ENCODE measurements at places on chromosomes 5 and 9.

DNA sequence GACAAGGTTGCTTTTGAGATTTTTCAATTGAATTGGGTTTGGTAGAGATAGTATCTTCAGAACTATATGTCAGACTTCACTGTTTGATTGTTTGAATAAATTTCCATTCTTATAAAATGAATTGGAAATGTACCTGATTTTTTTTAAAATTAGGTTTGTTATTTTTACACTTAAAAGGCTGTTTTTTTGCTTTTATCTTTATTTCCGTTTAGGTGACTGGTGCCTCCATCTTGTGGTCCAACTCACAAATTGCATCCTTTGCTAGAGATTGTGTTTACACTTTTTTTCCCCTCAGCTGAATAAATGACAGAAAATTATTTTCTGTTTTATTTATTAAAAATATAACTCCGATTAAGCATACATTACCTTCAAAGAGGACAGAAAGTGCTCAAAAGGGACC, 15.6 kb downstream of the NDUFAF2 start:
- DNase-seq, result no peak

DNA sequence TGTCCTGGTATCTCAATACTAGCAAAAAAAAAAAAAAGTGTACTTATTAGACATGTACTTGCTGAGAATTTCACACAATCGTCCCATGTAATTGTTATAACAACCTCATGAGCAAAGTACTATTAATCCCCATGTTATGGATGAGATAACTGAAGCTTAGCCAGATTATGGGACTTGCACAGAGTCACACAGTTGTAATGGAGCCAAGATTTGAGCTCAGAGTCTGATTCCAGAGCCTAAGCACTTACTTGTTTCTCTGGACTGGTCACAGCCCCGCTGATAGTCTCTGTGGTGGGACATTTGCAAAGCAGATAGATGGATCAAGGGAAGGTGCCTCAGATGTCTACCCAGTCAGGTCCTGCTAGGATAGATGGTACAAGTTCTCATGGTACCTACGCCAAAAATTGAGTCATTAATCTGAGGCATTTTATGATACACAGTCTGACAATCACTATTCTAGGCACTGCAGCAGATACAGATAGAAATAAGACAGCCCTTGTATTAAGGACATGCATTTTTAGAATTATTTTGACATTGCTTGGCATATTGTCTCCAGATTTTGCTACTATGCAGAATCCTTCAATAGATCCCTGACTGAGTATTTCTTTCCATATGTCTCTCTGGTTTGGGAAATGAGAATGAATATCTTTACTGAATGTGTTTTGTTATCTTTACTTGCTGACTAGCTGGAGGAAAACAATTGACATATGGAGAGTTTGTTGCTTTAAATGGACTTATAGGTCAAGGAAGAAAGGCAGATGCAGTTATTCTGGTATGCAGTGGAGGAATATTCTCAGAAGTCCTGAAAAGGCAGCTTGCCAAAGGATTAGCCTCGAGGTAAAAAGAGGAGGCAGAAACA, 149.5 kb downstream of the ADAMTSL1 start:
- no peak for DNase-seq

DNA sequence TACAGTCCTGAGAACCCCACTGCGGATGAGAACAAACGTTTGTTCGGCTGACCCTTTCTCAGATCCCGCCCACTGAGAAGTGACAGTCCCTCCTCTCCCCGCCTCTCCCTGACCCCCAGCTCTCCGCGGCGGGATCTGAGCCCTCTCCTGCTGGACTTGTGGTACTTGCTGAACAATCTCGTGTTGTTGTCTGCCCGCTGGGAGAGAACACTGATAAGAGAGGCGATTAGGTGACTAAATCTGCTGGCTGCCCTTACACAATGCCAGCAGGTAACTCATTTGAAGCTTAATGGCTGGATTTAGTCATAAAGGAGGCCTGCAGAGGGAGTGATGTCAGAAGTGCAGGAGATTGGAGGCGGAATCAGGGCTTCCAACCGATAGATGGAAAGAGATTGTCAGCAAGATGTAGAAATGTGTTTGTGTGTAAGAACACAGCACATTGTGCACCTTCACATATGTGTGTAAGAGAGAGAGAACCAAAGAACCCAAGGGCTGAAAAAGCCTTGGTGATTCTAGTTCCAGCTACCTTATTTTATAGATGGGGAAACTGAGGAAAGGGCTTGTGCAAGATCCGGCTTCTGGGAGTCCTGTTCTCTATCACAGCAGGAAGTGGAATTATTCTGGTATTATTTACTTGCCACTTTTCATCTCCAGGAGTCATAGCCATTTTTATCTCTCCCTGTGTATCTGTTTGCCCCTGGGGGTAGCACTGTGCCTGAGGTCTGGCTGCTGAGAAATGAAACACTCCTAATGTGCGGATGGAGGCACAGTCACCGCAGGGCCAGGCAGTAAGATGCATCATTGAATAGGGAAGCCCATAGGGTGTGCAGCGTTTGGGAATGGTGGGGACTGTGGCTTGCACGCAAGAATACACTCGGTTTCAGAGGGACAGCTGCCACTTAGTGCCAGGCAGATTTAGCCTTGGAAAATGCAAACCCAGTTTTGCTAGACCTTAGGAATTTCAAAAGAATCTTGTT, 203.7 kb upstream of the MSX2 start:
- DNase-seq, result no peak

GRCh38 chr9:99867968-99868367, 38.5 kb upstream of the STX17 start:
- DNase-seq, result no peak

DNA sequence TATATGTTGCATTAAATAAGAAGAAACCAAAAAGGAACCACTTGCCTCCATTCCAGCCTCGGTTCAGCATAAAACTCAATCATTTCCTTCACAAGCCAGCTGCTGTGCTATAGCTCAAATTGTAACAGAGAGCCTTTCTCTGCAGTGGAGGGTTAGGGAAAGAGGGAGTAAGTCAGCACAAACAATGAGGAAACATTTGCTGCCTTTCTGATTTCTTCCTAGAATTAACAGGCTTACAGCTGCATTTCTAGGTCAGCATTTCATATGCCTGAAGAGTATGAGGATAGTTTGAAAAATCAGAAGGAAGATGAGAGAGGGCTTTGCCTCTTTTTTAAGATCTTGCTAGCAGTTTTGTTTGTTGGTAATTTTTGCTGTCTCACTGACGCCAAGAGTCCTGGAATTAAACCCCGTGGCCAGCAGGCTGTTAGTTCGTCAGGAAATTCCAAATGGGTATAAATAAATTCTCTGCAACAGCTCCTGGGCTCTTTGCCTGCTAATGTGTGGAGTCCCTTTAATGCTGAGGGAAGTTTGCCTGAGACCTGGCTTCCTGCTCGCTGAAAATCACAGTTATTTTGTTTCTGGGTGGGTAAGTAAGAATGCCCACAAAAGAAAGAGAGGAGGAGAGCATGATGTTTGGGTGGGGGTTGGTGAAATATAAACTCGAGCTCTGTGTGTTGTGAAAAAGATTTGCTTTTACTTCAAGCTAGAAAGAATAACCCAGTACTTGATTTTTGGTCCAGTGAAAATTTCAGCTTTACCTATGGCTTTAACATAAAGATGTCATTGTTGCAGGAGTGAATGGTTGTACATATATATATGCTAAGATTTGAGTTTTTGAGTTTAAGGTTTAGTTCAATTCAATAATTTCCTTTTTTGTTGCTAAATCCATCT, 148.1 kb upstream of the DMRT1 start:
- DNase-seq, result no peak

DNA sequence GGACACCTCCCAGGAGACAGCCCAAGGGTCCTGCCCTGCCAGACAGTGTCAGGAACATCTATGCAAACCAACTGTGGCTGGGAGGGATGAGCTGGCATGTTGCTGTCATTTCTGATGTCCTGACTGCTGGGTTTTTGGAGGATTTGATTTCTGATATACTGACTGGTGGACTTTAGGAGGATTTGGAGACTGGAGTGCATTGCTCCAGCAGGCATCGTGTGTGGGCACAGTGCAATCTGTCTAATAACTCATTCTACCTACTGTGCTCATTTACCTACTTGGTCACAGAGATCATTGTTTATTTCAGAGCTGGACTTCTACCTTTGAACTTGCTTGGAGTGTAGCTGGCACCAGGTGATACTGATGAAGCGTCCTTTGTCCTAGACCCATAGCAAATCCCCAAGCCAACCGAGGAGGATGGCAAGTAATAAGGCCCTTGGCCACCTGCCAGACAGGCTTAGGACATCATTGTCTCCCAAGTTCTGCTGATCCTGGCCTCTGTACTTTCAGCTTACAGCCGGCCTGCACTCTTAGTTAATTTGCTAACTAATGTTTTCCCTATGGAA, 124.3 kb upstream of the ICE1 start:
- no peak for DNase-seq

- DNase-seq, result no peak
Observed at GRCh38 chr5:112717506-112718082, 20.1 kb upstream of the APC start.

Data from effector CD4-positive, alpha-beta T cell (primary cell).